ENCODE measurements at places on chromosomes 7 and 10.

GRCh38 chr7:151727579-151728285 lies 149.2 kb downstream of the PRKAG2 start:
- no peak for DNase-seq

DNA sequence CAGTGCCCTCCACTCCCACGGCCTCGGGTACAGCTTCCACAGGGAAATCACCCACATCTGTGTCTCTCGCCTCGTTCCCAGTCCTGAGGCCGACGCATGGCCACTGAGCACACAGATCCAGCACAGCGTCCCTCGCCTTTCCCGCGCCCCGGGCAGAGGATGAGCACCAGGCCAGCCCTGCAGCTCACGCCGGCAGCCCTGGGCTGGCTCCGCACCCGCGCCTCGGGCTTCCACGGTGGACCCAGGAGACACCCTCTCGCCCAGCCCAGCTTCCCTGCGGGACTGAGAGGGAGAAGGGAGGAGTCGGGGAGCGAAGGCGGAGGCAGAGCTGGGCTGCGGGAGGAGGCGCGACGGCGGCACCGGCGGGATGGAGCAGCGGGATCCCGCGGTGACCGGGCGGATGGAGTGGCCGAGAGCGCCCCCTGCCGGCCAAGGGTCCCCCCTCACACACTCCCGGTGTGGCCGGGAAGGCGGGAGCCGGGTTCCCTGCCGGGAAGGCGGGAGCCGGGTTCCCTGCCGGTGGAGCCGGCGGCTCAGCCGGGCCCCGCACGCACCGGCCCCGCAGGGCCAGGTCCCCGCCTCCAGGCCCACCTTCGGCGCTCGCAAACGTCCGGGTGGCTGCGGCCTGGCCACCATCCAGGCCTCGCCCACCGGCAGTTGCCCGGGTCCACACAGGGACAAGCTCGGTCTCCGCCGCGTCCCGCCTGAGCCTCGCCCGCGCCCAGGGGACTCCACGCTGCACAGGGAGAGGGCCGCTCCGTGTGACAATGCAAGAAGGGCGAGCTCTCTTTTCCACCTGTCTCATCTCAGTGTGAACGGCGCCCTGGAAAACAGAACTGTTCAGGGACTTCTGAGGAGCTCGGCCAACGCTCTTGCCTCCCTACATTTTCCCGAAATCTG lies 110.3 kb upstream of the LANCL2 start:
- peak; percentile 77 for DNase-seq

DNA sequence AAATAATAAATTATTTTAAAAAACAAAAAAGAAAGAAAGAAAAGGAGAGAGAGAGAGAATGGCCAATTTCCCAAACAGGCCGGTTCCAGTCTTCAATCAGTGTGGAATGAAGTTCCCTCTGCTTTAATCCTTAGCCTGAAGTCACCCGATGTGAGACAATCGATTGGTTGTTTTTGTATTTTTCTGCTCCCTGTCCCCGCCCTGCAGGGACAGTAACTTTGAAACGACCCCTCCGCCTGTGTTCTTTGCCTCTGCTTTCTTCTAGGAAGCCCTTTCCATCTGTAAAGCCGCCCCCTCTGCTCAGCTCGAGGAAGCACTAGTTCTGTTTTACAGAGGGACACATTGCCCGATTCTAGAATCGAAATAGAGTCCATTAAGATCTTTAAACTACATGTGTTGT lies 33.4 kb downstream of the FOXL3 start:
- DNase-seq: no peak

DNA sequence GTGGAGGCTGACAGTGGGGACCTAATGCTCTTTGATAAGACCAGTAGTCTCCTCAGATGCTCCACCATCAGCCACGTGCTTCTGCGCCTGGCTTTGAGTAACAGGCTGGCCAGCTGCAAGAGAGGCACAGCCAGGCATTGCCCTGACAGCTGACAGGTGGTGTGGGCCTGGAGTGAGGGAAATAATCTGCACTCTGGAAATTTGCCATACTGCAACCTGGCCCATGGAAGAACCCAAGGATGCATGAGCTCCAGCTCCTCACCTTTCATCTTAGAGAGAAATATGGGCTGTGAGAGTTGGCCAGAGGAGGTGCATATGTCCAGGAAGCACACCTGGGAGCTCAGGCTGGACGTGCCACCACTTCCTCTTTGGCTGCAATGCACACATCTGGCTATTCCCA lies 118.9 kb downstream of the PLXDC2 start:
- no peak for DNase-seq

GRCh38 chr10:72503241-72503640 lies 122.6 kb downstream of the MICU1 start:
- no peak for DNase-seq

- DNase-seq: no peak
Observed at GRCh38 chr7:81308643-81309322, 389.9 kb upstream of the SEMA3C start.

GRCh38 chr7:124566583-124566982 lies 199.0 kb downstream of the GPR37 start:
- DNase-seq: no peak

DNA sequence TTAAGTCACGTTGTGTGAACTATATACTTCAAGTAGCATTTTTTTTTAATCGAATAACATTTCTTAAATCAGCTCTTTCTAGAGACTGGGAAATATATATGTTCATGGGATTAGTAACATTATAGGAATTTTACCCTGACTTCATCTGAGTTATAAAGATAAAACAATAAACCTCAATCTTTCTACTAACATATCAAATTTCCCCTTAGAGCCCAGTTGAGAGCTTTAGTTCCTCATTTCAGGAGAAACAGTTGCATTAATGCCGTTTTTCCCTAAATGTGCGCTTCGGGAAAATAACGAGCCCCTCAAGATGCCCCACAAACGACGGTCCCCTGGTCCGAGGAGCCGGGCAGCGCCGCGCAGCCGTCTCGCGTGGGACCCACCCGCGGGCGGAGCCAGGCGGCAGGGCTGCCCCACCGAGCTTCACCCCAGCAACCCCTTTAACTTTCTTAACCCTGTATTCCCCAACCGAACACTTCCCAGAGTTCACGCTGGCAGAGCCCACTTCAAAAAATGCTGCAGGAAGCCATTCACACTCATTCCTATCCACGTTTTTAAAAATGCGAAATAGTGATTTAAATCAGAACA lies 152.5 kb upstream of the YAE1 start:
- no peak for DNase-seq

DNA sequence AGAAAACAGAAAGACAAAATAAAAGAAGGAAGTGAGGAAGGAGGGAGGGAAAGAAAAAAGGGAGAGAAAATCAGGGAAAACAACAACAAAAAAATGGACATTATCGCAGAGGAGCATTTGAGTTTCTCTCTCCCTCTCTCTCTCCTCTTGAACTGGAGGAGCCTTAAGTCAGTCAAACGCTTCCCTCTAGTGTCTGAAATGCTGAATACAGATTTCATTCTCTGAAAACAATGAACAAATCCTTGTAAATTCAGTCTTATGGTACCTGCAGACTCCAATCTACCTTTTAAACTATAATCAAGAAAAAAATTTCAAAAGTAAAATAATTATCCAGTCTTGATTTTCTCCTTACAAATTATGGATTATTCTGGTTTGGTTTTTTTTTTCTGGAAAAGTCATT lies 89.2 kb upstream of the PFKP start:
- no peak for DNase-seq
